Kidney tubule cell (primary cell): ENCODE measurements at places on chromosomes 11 and 22.

DNA sequence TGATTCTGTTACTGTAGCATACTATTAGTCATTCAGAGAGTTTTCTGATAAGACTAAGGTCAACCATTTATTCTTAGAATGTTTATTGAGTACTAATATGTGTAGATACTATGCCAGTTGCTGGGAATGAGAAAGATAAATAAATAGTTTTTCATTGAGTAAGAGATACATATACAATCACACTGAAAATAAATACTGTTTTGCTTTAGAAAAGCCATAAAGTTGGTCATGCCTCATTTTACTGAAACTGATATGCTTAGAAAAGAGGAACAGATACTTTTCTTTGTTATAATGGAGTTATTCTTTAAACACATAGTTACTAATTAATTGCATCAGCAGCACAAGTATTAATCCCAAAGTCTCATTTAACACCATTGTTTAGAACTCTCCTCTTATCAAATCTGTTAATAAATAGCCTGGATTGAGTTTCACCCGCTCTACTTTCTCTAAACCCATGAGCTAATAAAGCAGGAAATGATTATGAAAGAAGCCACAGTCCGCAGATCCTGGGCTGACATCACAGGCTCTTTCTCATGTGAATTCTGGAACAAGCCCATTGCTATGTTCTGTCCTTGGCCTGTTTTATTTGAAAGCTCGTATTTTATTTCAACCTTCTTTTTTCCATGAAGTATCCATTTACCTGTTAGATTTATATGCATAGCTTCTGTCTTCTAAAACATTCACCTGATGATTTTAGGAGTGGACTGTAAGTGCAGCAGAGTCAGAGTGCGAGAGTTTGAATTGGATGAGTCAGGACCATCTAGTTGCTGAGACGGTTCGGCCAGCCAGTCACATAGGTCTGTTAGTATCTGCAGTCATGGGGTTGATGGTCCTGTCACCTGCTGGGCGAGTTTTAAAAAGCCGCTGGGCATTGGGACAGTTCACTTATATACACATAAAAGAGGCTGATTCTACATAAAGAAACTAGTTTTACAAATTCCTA lies 35.5 kb downstream of the PIWIL4 start:
- peak; percentile 98 for DNase-seq

DNA sequence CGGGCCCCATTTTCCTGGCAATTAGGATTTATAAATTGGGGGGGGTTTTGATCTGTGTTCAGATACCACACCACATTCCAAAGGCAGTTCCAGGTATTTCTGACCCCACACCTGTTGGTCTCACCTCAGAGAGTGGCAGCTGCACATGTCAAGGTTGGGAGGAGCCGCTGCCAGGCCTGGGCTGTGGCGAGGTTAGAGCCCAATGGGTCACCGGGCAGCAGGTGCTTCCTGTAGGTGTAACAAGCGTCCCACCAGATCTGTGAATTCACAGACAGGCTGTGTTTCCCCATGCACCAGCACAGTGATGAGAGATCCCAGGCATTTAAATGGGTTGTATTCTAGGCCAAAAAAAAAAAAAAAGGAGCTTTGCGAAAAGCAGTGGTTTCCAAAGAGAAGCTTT lies 58.6 kb downstream of the CABIN1 start:
- DNase-seq = no peak

- no peak for DNase-seq
Observed at GRCh38 chr11:68727783-68728182, 23.5 kb downstream of the TESMIN start.

GRCh38 chr22:30705710-30706651 lies 11.3 kb downstream of the OSBP2 start:
- DNase-seq = no peak

DNA sequence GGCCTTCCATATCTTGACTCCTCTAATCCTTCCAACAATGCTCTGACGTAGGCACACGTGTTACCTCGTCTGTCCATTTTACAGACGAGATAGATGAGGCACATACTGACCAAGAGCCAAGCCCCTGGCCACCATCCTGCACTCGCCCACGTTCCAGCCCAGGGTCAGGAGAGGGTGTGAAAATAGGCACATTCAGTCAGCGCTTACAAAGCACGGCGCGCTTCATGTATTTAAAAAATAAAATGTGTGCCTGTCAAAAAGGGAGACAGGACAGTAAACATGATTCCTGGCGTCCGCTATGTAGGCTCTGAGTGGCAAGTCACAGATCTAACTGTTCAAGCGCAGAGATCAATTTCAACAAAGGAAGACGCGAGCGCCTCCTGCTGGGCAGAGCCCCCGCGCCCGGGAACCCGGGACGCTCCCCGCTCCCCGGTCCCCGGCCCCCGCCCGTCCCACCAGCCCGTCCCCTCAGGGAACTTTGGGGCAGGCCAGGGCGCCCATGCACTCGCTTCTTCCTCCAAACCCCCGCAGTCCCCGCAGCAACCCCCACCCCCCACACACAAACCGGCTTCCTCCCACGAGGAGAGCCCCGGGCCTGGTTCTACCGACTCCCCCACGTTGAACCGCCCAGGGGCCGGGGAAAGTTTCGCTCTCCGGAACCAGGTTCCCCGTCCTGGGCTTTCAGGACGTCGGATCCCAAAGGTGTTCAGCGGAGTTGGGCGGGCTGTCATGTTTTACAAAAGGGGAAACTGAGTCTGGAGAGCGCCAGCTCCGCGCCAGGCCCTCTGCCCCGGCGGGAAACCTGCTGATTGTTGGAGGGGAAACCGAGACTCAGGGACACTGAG lies 10.4 kb upstream of the C1QTNF6 start:
- DNase-seq = peak; percentile 83

GRCh38 chr22:43001271-43002201 lies 13.4 kb downstream of the PACSIN2 start:
- no peak for DNase-seq

- DNase-seq = no peak
Observed at GRCh38 chr11:17475666-17476316, 854 bp downstream of the ABCC8 start.

GRCh38 chr11:18063125-18063524 lies 17.1 kb upstream of the TPH1 start:
- DNase-seq = peak; percentile 24

DNA sequence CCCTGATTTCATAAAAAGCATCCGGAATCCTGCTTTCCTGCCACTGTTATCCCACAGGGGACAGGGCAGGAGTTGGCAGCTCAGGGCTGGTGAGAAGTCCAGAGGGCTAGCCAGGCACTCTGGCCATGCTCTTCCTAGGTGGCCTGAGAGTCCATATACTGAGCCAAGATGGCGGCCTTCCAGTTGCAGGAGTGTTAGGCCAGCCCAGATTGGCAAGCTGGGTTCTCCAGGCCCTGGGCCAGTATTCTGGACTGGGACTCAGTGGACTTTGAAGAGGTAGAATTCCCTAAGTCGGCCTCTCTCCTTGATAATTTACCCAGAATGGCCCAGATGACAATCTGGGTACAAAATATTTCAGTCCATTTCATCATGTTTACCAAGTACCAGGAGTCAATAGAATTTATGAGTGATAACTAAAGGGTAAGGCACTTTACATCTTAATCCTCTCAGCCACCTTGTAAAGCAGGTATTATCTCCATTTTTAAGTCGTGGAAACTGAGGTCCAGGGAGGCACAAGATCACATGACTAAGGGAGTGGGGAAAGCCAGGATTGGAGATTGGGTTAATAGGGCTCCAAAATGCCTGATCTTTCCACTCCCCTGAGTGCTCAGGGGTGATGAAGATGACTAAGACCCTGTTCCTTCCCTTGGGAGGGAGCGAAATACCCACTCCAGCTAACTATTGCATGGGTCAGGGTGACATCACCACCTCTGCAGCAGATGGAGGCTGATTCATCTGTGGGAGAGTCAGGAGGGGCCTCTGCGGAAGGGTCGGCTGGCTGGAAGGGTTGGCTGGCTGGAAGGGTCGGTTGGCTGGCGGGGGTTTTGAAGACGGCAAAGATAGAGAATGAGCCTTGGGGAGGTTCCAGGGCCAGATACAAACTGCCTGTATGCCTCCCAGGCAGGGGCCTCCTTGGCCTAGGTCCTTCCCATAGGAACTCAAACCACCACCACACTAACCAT lies 1.2 kb upstream of the MICALL1 start:
- peak; percentile 97 for DNase-seq

GRCh38 chr22:26087816-26088215 lies 81.4 kb upstream of the SEZ6L start:
- no peak for DNase-seq

DNA sequence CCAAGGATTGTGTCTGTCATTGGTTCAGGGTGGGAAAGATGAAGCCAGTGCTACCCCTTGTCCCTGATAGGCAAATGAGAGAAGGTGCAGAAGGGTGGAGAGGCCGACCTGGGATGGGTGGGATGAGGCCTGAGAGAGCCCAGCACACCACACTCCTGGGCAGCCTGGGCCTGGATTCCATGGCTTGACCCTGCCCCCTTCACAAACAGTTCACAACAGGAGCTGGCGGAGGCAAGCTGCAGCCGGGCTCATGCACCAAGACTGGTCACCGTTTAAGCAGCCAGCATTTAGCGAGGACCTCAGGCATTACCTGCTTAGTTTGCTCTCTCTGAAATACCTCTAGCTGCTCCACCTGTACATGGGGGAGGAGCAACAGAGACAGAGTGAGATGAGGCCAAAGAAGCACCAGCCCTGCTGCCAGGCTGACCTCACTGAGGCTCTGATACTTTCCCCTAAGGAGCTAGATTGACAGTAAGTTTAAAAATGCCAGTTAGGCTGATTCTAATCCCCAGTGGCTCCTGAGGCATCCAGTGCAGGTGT lies 13.5 kb downstream of the IL18BP start:
- no peak for DNase-seq

GRCh38 chr11:123151366-123151765 lies 43.7 kb downstream of the CLMP start:
- no peak for DNase-seq

DNA sequence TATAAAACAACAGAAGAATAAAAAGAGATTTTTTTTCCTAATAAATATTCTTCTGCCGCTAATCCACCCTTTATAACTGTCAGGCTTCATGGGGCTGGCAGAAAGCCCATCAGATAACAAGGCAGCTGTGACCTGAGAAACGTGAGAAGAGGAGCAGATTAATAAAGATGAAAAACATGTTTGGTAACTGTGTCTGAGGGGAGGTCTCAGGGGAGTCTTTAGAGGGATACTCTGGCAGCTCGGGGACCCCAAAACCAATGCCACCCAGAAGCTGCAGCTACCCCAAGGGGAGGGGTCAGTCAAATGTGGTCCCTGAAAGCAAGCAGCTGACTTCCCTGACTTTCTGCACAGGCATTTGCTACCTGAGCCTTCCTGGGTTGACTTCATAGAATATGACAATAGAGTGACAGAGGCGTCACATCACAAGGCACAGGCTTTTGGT lies 48.4 kb upstream of the POU2AF1 start:
- no peak for DNase-seq

GRCh38 chr11:75341612-75342011 lies 9.8 kb downstream of the ARRB1 start:
- no peak for DNase-seq
